ENCODE measurements at places on chromosomes 1 and 21. TPM values are rescaled to one million over a fixed set of nuclear protein-coding genes. Genes with fewer than 3 reads are reported as not detected.

GRCh38 chr1:90210633-90211491 lies 216.0 kb downstream of the ZNF326 start:
- DNase-seq = no peak

The CFAP141 gene
- total RNA-seq = not detected

The EXOC8 gene
- 18.4 TPM for total RNA-seq

DNA sequence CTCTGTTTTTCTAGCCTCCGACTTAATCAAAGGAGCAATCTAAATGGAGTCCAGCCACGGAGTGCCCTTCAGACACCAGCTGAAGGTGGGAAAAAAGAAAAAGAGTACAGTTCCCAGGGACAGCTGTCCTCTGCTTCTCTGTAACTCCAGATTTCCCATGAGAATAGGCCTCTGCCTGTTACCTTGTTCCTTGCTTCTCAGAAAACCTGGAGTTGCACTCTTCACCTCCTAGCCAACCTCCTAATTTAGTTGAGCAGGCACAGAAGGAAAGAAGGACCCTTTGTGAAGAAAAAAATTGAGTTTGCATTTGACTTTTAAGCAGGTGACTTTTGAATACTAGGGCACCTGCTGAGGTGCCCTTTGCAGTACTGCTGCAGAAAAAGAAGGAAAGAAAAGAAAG lies 8.3 kb downstream of the BARHL2 start:
- DNase-seq = no peak

The TBX19 gene
- 2.1 TPM for total RNA-seq

The HUNK gene
- 0.24 TPM for total RNA-seq

The MSH4 gene
- 0.21 TPM for total RNA-seq

DNA sequence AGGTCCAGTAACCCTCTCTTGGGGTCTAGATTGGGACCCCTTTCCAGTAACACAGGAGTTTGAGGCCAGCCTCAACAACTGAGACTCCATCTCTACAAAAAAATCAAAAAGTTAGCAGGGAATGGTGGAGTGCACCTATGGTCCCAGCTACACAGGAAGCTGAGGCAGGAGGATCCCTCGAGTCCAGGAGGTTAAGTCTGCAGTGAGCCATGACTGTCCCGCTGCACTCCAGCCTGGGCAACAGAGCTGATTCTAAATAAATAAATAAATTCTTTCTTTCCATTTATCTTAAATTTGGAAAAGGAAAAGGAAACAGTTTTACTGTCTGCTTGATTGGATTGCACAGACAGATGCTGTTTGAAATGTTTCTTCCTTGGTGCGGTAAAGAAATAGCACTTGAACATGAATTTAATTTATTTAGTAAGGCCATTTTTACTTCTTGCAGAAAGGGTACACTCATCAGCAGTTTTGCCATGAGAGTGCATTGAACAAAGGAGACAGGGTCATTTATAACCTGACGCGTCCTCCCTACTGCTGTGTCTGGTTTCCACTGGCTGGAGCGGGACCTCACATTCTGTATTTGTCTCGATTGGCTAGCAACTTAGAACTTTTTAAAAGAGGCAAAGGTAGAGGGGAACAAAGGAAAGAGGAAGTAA lies 37.0 kb upstream of the ZNF496 start:
- DNase-seq = no peak

The CCDC17 gene
- total RNA-seq = 2.5 TPM

GRCh38 chr1:210428696-210429095 lies 100.0 kb downstream of the HHAT start:
- DNase-seq = no peak

DNA sequence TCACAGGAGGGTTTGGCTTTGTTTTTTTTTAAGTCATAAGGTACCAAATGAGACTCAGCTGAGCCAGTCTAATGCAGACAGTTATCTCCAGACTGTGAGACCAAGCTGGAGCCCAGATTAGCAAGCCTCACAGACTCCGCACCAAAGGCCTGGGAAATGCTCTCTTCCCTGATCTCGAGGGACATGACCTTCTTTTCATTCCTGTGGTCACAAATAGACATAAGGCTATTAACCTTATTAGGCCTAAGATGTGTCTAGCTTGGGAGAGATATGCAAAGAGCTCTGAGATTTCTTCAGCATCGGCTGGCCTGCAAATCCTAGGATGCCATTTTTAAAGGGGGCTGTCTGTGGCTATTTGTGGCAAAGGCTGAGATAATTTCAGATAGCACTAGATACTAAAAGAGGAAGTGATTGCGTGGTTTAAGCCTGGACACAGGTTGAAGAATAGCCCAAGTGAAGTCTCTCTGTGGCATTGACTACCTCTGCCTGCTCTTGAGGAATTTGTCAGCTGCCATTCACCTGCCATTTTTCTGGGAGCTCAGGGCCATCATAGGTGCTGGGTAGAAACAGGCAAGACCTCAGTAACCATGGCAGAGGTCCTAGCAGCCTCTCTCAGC lies 301.3 kb downstream of the SIPA1L2 start:
- no peak for DNase-seq

The CRYAA gene
- total RNA-seq = not detected

DNA sequence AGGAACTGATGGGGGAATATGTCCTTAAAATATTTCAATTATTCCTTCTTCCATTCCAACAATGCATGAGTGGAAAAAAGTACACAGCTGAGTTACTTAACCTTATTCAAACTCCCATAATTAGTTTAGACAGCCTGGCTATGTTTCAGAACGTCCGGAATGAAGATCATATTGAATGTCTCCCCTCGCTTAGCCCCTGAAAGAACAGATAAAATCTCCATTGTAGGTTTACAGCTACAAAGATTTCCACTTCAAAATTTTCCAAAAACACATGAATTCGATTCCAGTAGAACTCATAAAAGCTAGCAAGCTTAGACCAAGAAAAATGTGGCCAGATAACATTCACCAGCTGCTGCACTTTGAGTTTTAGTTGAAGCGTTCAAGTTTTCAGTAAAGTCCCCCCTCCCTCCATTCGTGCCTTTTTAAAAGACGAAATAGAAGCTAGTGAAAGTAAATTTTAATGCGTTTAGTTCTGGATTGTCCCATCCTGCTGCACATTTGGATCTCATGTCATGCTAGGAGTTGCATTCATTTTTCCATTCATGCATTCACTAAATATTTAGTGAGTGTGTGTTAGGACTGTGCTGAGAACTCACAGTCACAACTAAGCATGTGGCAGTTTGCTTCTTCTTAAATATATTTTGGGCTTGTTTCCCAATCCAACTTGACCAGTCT lies 29.4 kb upstream of the SSX2IP start:
- no peak for DNase-seq

GRCh38 chr1:219806642-219807041 lies 121.7 kb downstream of the SLC30A10 start:
- no peak for DNase-seq

The S100B gene
- 9.5 TPM for total RNA-seq

DNA sequence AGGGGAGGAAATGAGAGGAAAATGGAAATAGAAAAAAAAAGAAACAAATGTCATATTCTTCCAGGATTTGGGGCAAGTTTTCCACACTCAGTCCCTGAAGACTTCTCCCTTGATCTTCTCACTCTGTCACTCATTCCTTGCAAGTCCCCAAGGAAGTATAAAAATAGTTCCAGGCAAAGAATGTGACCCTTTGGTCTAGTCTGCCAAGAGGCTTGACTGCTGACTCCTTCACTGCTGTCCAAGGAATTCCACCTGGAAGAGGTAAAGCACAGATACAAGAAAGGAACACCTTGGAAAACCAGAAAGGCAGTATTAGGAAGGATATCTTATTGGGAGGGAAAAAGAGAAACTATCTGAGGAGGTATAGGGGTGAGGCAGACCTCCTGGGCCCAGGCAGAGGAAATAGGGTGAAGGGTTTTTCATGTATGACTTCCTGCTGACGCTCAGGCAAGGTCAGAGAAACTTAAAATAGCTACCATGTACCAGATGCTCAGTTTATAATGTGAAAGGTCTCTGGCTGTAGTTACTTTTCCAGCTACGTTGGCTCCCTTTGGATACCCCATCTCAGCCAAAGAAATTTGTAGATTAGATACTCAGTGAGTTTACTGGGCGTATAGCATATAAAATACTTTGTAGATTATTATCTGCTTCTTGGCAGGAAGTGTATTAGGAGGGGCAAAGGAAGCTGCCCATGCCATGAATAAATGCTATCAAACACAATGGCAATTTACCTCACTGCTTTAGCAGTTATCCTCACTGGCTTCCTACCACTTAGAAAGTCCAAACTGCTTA lies 2.0 kb upstream of the GJA5 start:
- DNase-seq = peak; percentile 38

DNA sequence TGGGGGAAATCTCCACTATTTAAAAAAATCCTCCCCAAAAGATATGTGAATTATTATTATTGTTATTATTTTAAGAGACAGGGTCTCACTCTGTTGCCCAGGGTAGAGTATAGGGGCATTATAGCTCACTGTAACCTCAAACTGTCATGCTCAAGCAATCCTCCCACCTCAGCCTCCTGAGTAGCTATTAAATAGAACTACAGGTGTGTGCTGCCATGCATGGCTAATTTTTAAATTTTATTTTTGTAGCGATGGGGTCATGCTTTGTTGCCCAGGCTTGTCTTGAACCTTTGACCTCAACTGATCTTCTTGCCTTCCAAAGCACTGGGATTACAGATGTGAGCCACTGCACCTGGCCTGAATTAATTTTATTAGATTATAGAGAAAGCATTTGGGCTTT lies 116.8 kb downstream of the RABGAP1L start:
- no peak for DNase-seq

DNA sequence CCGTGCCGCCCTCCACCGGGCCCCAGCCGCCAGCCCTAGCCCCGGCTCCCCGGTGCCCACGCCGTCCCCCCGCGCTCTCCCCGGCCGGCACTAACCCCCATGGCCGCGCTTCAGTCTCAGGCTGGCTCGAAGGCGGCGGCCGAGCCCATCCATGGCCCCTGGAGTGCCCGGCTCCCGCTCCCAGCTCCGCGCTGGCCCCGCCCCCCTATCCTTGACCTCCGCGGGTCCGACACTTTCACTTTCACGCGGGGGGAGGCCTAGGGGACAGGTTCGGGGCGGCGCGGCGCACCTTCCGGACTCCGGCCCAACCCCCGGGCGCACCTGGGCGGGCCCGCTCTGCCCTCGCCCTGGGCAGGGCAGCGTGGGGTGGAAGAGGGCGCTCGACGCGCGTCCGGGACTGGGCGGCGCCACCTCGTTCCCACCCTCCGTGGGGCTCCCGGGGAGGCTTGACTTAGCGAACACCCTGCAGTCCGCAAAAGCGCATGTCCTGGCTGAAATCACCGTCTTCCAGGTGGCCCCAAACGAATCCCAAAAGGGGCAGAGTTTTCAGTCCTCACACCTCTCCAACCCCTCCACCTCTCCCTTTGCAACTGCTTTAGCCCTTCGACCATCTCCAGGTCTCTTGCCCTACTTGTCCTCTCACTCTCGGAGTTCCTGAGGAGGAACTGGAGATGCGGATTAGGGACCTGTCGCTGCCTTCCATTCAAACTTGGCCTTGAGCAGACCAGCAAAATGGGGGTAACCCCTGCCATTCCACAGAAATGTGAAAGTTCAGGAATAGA lies 3.9 kb upstream of the DENND2D start:
- DNase-seq = peak; percentile 79

The C4BPA gene
- total RNA-seq = not detected

The PTAFR gene
- total RNA-seq = 0.47 TPM

All from activated CD8-positive, alpha-beta T cell treated with anti-CD3 and anti-CD28 coated beads, Interleukin-2, amount 10 ng/mL, durations not matched to agents 7 days and 5 days (primary cell).